Sigmoid colon (tissue), 7 donors: ENCODE measurements at places on chromosomes 16 and 17. TPM values are rescaled to one million over a fixed set of nuclear protein-coding genes. Genes with fewer than 3 reads are reported as not detected.
A peak's percentile ranks its signal among the peaks of the same experiment; 100 is the strongest.

The KRT23 gene
- 0.27 TPM for total RNA-seq

The AIPL1 gene
- total RNA-seq = not detected

The SEPHS2 gene
- total RNA-seq = 32.3 TPM

DNA sequence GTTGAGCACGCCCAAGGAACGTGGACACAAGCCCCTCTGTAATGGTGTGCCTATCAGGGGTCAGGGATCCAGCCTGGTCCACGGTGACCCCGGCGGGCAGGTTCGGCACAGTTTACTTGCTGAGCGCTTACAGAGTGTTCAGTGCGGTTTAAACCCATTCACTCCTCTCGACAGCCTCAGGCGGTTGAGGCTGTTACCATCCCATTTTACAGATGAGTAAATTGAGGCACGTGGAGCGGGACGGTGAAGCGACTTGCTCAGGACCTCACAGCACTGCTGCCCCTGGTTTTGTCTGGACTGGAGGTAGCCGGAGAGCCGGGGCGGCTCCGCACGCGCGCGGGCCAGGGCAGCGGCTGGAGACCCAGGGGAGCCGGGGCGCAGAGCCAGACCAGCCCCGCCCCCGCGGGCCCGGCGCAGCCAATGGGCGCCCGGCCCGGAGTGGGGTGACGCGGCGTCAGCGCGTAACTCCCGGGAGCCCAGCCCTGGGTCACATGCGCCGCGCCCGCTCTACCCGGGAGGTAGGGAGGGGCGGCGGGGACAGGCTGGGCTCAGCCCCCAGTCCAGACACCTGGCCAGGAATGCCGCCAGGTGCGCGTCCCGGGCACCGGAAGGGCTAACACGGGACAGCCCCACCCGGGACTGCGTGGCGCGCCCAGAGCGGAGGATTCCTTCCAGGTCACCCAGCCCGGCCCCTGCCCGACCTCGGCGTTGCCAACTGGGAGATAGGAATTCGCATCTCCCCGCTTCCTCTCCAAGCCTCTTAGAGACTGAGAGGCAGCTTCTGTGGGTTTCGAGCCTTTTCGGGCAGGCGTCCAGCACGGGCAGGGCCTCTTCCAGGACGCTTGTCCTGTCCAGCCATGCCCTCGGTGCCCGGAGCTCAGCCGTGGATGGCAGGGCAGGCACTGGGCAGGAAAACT, 3.3 kb upstream of the SREBF1 start:
- H3K4me1 ChIP-seq = no peaks in the 10 kb centered on the region
- peak overlapping the region; percentile 99 for H3K27ac ChIP-seq
- peak; percentile 95 for DNase-seq
- peak overlapping the region; percentile 38 for H3K4me3 ChIP-seq
- no peaks in the 10 kb centered on the region for H3K27me3 ChIP-seq
- H3K36me3 ChIP-seq = no peaks in the 10 kb centered on the region

DNA sequence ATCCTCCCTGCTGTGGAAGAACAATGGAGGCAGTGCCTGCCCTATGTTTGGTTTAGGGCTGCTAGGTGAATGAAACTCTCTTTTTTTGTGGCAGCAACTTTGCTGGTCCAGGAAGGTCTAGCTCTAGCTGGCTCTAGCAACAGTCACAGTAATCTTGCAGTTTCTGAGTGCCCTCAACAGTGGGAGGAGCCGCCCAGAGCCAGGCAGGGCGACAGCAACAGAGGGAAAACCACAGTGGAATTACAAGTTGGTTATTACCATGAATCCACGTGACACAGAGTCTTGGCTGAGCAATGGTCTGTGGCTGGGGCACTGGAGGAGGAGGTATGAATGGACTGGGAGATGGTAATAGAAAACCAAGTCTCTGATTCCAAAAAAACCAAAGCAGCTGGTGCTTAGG, 10.3 kb downstream of the HSPB9 start:
- peak overlapping the region; percentile 30 for H3K27ac ChIP-seq
- no peak for DNase-seq
- H3K27me3 ChIP-seq = no peaks in the 10 kb centered on the region
- H3K4me1 ChIP-seq = peaks cover 32% of the 10 kb centered on the region
- peaks cover 43% of the 10 kb centered on the region for H3K36me3 ChIP-seq

- no peak overlapping the region for H3K27ac ChIP-seq
- H3K4me3 ChIP-seq = peak overlapping the region; percentile 53
- peak; percentile 78 for DNase-seq
- H3K27me3 ChIP-seq = peaks cover 54% of the 10 kb centered on the region
Measured at GRCh38 chr17:8121681-8122421, 2.1 kb downstream of the HES7 start.

GRCh38 chr17:66268247-66268927, 34.0 kb upstream of the PRKCA start:
- H3K36me3 ChIP-seq = no peaks in the 10 kb centered on the region
- H3K4me3 ChIP-seq = no peak overlapping the region
- H3K27ac ChIP-seq = no peak overlapping the region
- H3K27me3 ChIP-seq = no peaks in the 10 kb centered on the region
- peaks cover 7% of the 10 kb centered on the region for H3K4me1 ChIP-seq
- no peak for DNase-seq

GRCh38 chr17:7237266-7237760, 1.9 kb downstream of the PHF23 start:
- peak overlapping the region; percentile 100 for H3K4me3 ChIP-seq
- H3K36me3 ChIP-seq = peaks cover 26% of the 10 kb centered on the region
- H3K4me1 ChIP-seq = peaks cover 60% of the 10 kb centered on the region
- H3K27ac ChIP-seq = peak overlapping the region; percentile 98
- H3K27me3 ChIP-seq = no peaks in the 10 kb centered on the region

- DNase-seq = no peak
- H3K27me3 ChIP-seq = peaks cover 6% of the 10 kb centered on the region
- no peak overlapping the region for H3K27ac ChIP-seq
- no peaks in the 10 kb centered on the region for H3K36me3 ChIP-seq
Measured at GRCh38 chr17:79192503-79193351, 118.1 kb downstream of the ENGASE start.

DNA sequence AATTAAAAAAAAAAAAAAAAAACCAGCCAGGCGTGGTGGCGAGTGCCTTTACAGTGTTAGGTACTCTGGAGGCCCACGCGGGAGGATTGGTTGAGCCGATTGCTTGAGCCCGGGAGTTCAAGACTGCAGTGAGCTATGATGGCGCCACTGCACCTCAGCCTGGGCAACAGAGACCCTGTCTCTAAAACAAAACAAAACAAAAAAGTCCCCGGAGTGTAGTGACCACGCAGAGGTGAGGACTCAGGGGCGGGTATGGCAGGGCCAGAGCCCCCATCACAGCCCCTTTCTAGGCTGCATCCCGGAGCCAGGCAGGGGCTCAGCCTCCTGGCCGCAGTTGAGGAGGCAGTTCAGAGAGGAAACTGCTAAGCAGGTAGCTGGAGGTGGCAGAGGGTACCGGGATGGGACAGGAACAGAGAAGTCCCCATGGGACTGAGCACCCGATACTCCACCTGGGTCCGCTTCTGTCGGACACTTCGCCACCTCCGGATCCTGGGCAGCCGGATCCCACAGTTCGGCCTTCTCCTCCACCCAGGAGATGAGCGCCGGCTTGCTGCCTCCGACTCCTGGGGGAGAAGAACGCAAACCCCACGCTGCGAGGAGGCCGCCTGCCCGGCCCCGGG, 800 bp downstream of the ZNF747 start:
- no peak for DNase-seq
- peak overlapping the region; percentile 69 for H3K4me3 ChIP-seq
- peaks cover 9% of the 10 kb centered on the region for H3K36me3 ChIP-seq
- no peaks in the 10 kb centered on the region for H3K27me3 ChIP-seq

GRCh38 chr16:75555707-75556430, at the start of gene TMEM231:
Gene TMEM231 (minus strand): TSS chr16:75556252. CDS start chr16:75556209, 43 bp downstream.
- peak within 1 kb of the TSS; percentile 45 for H3K4me3 ChIP-seq
- peak; percentile 99 for DNase-seq
- no peaks in the 10 kb centered on the region for H3K36me3 ChIP-seq
- no peaks in the 10 kb centered on the region for H3K27me3 ChIP-seq

DNA sequence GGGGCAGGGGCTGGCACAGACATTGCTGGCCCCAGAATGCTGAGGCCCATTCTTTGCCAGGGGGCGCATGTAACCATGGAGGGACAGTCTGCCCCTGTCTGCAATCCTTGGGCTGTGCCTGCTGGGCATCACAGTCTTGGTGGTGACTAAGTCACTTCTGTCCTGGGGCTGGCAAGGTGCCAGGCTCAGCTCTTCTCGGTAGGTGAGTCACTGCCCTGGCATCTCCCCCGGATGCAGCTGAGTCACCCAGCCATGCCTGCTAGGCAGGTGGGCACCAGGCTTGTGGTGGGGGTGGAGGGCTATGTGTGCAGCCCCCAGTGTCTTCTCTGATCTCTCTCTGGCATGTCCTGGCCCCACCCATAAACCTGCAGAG, 5.6 kb downstream of the RARA start:
- peak overlapping the region; percentile 76 for H3K27ac ChIP-seq
- peak; percentile 92 for DNase-seq
- no peaks in the 10 kb centered on the region for H3K36me3 ChIP-seq
- no peak overlapping the region for H3K4me3 ChIP-seq
- no peaks in the 10 kb centered on the region for H3K27me3 ChIP-seq

DNA sequence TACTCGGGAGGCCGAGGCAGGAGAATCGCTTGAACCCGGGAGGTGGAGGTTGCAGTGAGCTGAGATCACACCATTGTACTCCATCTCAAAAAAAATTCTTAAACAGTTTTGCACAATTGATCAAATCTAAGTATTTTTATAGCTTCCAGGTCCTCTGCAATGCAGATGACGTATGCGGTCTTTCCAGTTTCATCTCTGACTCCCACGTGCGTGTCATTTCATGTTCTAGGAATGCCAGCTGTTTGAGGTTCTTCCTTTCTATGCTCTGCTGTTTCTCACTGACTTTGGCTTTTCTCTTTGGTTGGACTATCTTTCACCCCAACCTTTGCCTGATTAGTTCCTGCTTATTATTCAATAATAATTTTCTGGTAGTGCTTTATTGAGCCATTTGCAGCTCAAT, 16.2 kb downstream of the CHP2 start:
- H3K27me3 ChIP-seq = no peaks in the 10 kb centered on the region
- no peak overlapping the region for H3K4me3 ChIP-seq
- no peaks in the 10 kb centered on the region for H3K4me1 ChIP-seq
- H3K36me3 ChIP-seq = no peaks in the 10 kb centered on the region
